ENCODE measurements at places on chromosomes 6 and 20.

DNA sequence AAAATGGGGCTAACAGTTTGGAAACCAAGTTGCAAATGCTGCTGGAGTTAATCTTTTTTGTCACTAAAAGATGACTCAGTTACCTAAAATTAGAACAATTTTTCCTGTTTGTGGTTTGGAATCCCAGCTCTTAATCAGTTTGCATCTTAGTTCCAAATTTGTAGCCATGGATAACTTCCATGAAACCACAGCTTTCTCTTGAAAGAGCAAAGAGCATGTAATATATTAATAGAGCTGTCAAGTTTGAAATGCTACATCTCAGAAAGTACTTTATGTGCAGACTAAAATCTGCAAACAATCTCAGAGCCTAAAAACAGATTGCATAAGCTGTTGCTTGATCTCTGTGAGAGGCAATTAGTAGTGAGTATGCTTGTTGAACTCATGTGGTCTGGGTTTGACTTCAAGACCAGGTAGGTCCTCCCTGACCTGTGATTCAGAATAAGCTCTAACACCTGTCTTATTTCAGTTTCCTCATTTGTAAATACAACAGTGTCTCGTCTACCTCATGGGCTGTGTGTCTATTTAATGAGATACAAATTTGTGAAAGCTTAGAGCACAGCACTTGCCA, 23.5 kb downstream of the DHX35 start:
- DNase-seq, result no peak

DNA sequence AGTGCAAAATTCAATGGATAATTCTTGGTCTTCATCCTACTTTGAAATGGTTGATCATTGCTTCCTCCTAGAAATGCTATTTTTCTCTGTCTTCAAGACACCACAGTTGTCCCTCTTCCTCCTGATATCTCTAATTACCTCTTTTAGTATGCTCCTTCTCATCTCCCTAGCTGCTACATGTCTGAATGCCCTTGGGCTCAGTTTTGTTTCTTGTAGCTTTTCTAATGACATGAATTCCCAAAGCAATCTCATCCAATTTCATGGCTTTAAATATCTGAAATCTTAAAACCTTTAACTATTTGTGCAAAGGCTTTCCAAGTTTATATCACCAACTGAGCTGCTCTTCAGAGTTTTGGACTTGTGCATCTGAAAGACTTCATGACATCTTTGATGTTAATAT, 120.2 kb upstream of the RGS17 start:
- no peak for DNase-seq

GRCh38 chr6:82917346-82918064, 148.1 kb downstream of the UBE3D start:
- DNase-seq, result no peak

DNA sequence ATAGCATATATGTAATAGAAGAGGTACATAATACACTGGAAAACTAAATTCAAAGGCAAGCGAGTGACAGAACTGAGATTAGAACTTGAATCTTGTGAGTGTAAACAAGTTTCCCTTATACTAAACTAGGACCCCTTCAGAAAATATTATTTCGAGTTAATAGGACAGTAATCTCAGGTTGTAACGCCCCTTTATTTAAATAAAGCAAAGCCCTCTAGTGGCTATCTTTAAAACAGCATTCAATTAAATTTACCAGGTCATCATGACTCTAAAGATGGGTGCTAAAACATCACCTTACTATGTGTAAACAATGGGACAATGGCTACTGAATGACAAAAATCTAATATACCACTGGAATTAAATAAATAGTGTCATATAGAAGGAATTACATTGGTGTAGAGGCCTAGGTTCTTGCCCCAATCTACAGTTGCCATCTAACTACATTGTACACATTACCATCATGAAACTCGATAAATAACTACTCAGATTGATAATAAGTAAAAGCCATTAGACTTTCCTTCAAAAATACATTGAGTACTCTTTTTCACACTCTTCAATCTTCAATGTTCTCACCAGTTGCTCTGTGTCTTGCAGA, 255.4 kb upstream of the IRAK1BP1 start:
- DNase-seq, result no peak

DNA sequence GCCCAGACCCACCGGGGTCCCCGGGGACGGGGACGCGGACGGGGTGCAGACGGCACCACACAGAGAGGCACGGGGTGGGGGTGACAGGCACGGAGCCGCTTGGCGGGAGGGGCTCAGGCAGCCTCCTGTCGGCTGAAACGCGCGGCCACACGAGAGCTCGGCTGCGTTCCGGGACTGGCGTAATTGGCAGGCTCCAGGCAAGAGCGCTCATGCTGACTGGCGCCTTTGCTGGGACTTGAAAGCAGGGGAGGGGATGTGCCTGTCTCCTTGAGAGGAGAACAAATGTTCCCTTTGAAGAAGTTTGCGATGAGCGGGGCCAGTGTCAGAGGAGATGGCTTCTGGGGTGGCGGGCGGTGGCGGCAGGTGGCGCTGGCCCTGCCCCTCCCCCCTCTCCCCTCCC, 25.8 kb downstream of the BHLHE23 start:
- no peak for DNase-seq

DNA sequence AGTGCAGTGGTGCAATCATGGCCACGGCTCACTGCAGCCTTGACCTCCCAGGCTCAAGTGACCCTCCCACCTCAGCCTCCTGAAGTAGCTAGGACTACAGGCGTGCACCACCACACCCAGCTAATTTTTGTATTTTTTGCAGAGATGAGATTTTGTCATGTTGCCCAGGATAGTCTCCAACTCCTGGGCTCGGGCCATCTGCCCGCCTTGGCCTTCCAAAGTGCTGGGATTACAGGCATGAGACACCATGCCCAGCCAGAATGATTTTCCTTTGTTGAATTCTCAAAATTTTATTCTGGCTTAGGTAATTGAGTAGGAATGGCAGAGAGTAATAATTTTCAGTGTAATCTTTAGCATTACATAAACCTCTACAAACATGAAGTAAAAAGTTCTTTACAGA, 37.1 kb downstream of the SLC16A10 start:
- DNase-seq, result no peak

DNA sequence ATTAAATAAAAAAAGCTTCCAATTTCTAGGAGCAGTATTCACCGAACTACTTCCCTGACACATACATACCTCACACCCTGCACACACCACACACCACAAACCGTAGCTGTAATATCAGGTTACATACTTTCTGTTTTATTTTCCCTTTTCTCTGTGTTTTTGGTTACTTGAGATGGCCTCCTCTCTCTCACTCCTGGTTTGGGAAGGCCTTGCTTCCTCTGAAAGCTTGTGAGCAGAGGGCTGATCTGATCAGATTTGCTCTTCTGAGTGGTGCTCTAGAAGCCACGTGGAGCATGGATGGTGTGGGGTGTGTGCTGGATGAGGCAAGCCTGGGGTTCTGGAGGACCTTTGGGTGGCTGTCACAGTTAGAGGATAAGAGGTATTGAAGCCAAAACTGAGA, 20.9 kb downstream of the UTRN start:
- DNase-seq, result no peak

DNA sequence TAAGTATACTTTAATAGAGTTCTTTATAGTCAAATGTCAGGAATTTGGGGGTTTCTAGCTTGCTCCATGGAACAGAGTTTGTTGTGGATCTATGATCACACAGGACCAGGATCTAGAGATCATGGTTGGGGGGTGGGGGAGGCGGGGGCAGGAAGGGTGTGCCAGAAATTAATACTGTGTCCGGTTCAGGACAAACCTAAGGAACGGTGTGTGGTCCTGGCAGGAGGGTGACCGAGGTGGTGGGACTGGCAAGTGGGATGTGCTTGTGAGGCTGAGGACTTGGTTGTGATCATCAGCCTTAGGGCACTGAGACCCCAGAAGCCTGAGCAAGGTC, 27.9 kb downstream of the GSTA3 start:
- no peak for DNase-seq

- DNase-seq, result no peak
Measured at GRCh38 chr20:62318400-62319345, 15.9 kb downstream of the ADRM1 start.

- no peak for DNase-seq
Measured at GRCh38 chr6:81086991-81087390, 665.5 kb downstream of the TENT5A start.

GRCh38 chr20:9977629-9978028, 57.2 kb upstream of the ANKEF1 start:
- DNase-seq, result no peak

- no peak for DNase-seq
Measured at GRCh38 chr20:20304942-20305341, 63.0 kb upstream of the INSM1 start.
